ENCODE measurements at places on chromosomes 7 and 10.

GRCh38 chr7:103660455-103661371, 214.7 kb upstream of the SLC26A5 start:
- DNase-seq, result no peak

- DNase-seq, result no peak
Measured at GRCh38 chr7:4235596-4235995, 446.5 kb upstream of the FOXK1 start.

DNA sequence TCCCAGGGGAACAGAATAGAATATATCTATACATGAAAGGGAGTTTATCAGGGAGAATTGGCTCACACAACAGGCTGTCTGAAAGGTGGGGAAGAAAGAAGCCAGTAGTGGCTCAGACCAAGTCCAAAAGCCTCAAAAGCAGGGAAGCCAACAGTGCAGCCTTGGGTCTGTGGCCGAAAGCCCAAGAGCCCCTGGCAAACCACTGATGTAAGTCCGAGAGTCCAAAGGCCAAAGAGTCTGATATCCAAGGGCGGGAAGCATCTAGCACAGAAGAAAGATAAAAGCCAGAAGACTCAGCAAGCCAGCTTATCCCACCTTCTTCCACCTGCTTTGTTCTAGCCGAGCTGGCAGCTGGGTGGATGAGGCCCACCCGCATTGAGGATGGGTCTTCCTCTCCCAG, 172.5 kb downstream of the CCDC71L start:
- DNase-seq, result no peak

DNA sequence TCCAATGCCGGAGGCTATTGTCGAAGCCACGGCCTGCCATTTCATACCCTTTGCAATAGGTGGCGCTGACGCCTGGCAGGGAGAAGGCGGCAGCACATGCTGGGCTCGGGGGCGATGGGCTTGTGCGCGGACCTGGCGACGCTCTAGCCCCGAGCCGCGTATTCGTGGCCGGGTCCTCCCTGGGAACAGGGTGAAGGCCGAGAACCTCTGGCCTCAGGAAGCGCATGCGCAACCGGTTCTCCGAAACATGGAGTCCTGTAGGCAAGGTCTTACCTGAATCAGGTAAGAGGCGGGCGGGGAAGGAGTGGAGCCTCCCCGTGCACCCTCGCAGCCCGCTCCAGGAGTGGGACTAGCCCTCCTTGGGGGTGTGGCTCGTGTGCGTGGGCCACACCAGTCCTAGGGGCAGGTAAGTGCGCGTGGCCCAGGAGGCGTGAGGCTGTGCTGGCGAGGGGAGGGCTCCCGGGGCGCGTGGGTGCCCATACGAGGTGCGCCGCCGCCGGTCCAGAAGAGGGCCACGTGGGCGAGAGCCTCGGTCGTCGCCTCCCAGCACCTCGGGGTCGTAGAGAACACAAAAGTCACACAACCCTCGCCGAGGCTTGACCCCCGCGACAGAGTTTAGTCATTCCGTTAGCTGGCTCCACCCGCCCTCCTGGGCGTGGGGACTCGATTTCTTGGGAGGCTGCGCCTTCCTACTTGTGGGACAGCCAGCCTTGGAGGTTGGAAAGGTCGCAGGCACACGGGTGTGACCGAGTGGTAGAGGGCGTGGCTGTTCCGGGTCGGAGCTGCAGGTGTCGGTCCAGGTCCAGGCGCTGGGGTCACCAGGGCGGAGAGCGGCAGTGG, 5.6 kb upstream of the MEST start:
- DNase-seq, result peak; percentile 45

- DNase-seq, result no peak
Measured at GRCh38 chr10:65110009-65110408, 1588.8 kb downstream of the REEP3 start.

DNA sequence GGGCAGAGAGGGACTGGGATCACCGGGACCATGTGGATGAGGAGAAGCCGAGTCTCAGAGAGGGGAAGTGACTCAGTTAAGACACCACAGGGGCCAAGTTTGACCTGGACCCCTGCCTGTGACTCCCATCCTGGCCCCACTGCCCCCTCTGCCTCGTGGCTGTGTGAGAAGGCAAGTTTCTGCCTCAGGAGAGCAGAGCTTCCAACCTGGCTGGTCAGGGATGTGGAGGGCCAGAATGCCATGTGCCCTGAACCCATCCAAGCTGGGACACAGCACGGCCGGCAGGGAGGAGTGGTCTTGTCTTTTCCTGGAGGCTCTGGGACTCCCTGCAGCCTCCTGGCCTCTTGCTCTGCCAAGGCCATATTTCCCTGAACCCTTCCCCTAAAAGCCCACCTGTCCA, 19.5 kb downstream of the WDFY4 start:
- no peak for DNase-seq

- no peak for DNase-seq
Measured at GRCh38 chr10:86659161-86659691, 4.9 kb downstream of the OPN4 start.

GRCh38 chr7:72254455-72254854, 157.7 kb downstream of the CALN1 start:
- no peak for DNase-seq

- DNase-seq, result no peak
Measured at GRCh38 chr10:113978802-113979201, 64.9 kb upstream of the ADRB1 start.

DNA sequence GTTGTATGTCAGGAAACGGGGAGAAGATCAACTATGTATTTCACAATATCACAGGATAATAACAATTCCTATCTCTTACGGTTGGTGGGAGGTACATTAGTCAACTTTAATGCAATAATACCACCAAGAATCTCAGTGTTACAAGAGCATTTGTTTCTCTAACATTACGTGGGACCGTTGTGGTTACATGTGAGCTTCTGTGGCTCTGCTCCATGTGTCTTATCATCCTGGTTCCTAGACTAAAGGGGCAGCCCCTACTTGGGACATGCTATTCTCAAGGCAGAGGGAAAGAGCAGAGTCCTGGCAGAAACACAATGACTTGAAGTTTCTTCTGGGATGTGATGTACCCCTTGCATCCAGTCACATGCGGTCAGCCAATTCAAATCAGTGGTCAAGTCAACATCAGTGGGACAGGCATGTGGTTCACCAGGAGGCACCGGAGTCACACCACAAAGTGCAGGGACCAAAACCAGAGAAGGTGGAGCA, 2.5 kb upstream of the ZNF22 start:
- DNase-seq, result no peak

DNA sequence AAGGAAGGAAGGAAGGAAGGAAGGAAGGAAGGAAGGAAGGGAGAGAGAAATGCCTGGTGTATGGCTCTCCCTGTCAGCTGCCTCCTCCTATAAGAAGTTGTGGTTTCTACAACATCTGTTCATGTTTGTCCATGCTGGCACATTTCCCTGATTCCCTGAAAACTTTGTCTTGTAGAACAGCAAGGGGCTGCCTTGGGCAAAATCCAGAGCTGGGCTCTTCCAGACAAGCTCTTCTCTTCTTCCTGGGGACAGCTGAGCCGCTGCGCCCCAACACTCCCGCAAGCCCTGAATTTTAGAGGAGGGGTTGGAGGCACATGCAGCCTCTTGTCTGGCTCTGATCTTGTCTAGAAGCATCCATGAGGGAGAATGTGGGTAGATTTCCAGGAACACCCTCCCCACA, 282.0 kb upstream of the ADARB2 start:
- DNase-seq, result no peak

DNA sequence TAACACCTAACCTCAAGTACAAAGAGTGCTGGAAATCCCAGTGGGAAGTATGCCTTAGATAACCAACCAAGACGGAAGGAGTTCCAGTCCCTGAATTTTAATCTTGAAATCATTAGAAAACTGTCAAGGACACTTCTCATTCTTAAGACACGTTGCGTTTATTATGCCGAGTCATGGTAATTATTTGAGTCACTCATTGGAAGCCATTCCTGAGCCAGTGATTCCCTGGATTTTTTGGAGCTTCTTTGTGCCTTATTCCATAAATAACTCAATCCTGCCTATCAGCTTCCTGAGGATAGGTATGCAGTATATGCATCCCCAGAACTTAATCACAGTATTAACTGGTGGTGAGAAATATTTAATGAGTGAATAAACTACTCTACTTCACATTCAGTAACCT, 77.4 kb downstream of the PPP1R17 start:
- DNase-seq, result no peak

DNA sequence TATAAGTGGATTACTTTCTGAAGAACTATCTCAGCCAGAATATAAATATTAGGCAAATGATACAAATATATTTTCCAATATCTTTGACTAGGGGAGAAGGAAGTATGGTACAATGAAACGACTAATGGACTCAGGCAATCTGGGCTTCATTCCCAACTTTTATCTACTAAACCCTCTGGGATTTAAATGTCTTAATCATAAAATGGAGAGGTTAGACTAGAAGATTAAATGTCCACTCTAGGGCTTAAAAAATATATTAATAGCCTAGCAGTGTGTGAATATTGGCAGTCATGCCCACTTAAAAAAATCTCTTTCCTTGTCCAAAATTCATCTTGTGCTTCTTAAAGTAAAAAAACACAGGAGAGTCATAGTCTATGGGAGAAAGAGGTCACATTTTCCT, 98.3 kb downstream of the CTTNBP2 start:
- no peak for DNase-seq

DNA sequence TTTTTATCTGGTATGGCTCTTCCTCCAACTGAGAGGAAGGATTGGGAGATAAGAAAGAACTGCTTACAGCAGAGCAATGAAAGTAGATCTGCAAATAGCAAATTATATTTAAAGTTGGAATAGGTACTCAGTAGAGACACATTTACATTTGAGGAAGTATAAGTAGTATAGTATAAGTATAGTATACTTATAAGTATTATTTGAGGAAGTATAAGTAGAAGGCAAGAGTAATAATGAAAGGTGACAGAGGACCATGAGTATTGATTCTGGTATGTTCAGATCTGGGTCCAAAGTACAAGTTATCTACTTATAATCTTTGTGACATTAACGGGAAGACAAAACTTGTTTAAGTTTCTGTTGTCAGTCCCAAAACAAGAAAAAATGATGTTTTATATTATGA, 527.6 kb upstream of the SORCS1 start:
- no peak for DNase-seq

GRCh38 chr10:75115137-75115536, 3.7 kb downstream of the SAMD8 start:
- no peak for DNase-seq

- no peak for DNase-seq
Measured at GRCh38 chr10:58764087-58764747, 251.5 kb downstream of the BICC1 start.

- peak; percentile 13 for DNase-seq
Measured at GRCh38 chr10:119466655-119467054, 75.9 kb downstream of the RGS10 start.

DNA sequence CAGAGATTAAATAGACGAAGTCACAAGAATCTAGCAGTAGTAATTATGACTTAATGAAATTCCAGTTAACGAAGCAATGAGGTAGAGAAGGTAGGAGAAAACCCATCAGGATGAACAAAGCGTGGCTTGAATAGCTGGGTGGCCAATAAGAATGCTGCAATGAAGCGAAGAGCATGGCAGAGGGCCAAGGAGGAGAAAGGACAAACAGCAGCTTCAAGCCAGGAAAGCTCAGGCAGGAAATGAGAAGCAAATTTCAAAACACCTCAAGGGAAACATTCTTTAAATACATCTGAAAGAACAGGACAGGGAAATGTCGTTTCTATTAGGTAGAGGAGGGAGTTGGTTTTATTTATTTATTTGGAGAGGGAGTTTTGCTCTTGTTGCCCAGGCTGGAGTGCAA, 122.5 kb downstream of the KIAA1217 start:
- no peak for DNase-seq

DNA sequence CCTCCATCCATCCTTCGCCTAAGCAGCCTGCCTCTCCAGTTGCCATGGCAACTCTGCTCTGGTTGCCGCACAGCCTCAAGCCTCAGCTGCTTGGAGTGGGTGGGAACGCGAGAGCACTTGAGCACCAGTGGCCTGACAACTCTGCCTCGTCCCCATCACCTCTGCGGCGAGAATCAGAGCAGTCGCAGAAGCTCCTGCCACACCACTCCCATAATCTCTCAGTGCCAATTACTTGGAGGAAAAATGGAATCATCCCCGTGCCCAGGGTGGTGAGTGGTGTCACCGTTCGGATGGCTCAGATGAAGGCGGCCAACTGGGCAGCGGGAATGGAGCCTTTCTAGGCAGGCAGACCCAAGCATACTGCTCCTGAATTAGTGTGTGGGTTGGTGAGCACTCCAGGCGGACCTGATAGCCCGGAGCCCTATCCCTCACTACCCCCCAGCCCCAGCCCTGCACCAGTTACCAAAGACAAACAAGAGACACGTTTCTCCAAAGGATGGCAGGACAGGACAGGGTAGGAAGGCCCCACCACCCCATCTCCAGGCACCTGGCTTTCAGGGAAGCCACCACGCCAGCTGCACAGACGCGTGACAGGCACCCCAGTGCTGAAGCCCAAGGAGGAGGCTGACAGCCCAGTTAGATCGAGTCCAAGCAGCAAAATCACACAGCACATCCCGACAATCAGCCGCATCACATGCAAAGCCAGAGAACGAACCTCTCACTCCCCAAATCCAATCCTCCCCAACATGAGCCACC, 335.4 kb downstream of the PTPRN2 start:
- no peak for DNase-seq

GRCh38 chr7:95874129-95874528, 101.8 kb downstream of the DYNC1I1 start:
- DNase-seq, result no peak

DNA sequence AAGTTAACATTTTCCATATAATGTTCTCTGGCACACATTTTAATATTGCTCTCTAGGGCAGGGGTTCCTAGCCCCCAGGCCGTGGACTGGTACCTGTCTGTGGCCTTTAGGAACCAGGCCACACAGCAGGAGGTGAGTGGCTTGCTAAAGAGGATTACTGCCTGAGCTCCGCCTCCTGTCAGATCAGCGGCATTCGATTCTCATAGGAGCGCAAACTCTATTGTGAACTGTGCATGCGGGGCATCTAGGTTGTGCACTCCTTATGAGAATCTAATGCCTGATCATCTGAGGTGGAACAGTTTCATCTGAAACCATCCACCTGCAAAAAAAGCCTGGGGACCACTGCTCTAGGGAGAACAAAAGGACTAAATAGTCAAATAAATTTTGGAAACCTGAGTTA, 65.7 kb downstream of the EXOC6 start:
- no peak for DNase-seq

DNA sequence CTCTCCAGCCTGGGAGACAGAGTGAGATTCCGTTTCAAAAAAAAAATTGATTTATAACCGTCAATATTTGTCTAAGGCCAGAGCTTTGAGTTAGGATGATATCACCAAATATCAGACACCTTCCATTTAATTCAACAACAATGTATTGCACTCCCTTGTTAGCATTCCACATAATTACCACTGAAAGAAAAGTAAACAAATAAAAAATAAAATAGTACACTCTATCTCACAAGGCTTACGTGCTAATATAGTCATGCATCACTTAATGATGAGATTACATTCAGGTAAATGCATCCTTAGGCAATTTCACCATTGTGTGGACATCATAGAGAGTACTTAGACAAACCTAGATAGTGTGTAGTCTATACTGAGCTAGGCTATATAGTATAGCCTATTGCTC, 127.6 kb upstream of the RHOBTB1 start:
- no peak for DNase-seq

GRCh38 chr7:100896732-100897608, 1.3 kb upstream of the ACHE start:
- DNase-seq, result peak; percentile 42

- DNase-seq, result no peak
Measured at GRCh38 chr10:98567391-98568133, 120.8 kb upstream of the HPS1 start.

Measured in activated CD4-positive, alpha-beta T cell treated with anti-CD3 and anti-CD28 coated beads, Interleukin-2, amount 50 U/mL, for 4 hours (primary cell).